ENCODE measurements at places on chromosomes 16 and 17.

GRCh38 chr16:28151180-28151579 lies 60.6 kb downstream of the XPO6 start:
- DNase-seq = no peak

DNA sequence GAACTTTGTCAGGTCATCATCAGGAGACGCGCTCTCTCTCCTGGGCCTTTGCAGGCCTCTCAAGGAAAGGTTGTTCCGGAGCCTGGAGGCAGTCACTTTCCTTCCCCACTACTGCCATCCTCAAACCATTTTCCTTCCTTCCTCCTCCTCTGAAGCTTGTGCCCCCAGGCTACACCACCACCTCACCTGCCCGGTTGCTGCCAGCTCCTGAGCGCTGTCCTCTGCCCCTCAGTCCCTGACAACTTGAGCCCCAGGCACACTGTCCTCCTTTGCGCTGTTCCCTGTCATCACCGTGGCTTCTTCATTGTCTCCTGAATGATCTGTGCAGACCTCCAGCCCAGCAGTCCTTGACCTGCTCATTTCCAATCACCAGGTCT lies 18.9 kb downstream of the CDRT4 start:
- no peak for DNase-seq

GRCh38 chr16:89176147-89176690 lies 4.7 kb downstream of the CDH15 start:
- no peak for DNase-seq

DNA sequence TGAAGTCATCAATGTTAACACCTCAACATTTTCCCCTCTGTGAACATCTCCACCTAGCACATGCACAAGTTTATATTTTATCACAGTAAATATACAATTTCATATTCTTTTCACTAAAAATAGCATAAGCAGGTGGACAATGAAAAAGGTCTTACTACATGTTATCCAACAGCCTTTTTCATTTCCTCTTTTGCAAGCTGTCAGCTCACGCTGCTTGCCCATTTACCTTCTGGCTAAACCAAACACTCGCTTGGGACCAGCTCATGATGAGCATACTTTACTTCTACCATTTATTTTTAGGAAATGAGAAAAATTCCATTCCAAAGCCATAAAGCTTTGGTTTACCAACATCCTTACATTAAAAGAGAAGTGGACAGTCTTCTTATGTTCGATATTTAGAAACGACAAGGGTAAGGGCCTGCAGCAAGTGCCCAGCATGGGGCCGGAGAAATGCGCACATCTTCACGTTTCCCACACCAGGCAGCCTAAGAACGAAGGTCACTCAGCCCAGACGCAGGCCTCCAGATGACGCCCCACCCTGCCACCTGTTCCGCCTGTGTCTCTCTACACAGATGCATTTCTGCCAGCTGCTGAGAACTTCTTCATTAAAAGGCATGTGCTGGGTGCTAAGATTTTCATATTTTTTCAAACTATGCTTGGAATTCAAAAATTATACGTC lies 13.9 kb downstream of the SNN start:
- no peak for DNase-seq

DNA sequence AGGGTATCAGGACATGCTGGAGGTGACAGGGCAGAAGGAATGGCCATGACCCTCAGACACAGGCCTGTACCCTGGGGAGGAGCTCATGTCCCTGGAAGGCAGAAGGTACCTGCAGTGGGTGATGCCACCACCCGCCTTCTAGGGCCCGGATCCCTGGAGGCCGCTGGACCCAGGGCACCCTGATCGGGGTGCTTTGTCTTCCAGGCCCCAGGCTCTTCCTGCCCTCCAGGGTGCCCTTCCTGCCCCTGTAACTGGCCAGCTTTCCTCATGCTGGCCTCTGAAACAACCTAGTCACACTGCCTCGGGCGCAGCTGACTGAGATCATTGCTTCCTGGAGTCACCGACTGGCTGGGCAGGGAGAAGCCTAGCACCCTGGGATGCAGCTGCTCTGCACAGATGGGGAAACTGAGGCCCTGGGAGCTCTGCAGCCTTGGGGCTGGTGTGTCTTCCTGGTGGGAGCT lies 5.8 kb downstream of the ADCY7 start:
- DNase-seq = no peak

Data from activated CD4-positive, CD25-positive, alpha-beta regulatory T cell treated with anti-CD3 and anti-CD28 coated beads, Interleukin-2, amount 50 U/mL, for 72 hours (primary cell).